ENCODE measurements at places on chromosomes 6 and 20.

DNA sequence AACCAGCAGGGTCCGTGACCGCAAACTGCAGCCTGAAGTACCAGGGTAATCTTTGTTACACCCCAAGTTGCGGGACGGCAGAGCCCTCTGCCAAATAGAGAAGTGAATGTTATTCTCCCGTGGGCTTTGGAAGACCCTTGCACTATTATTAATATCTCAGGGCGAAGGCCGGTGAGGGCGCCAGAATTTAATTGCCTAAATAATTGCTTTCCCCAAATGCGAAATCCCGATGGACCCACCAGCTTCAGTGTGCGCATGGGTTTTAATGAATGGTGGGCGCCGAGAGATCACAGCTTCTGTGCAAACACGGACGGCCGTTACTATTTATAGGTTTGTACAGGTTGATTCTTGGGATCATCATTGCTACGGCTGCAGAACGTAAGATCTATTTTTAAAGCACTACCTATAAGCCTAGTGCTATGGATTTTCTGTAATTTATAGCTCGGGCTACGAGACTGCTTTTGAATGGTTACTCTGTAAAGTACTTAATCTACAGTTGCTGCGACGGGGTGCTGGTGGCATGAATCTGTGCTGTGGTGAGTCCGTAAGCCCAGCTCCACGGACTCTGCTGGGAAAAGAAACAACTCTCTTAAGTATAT lies 15.2 kb upstream of the PHACTR3 start:
- no peak for DNase-seq

DNA sequence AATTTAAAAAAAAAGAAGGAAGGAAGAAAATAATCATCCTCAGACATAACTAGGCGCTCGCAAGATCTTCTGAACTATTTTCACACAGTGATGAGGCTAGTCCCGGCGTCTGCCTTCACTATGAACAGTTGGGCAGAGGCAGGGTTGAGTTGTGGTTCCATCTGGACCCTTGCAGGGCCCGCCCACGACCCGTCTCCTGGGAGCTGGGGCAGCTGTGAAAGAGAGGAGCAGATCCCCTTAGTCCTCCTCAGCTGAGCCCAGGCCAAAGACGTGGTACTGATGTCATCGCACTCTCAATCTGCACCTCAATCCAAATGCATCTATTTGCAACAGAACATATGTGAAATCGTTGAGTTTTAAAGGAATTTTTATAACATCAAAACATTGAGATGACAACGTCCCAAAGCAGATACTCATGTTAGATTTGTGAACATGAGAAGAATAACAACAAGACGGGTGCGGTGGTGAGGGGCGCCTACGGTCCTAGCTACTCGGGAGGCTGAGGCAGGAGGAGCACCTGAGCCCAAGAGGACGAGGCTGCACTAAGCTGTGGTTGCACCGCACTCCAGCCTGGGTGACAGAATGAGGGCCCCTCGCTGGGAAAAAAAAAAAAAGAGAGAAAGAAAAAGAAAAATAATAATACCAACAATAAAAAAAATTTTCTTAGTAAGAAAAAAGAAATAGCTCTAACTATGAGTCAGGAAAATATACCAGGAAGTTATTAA lies 15.3 kb downstream of the TCFL5 start:
- DNase-seq, result no peak

GRCh38 chr6:125944434-125944816 lies 12.1 kb upstream of the HINT3 start:
- no peak for DNase-seq

- no peak for DNase-seq
These were observed 5.3 kb upstream of the GUCA1B start for GRCh38 chr6:42200035-42200434.

Measured in CD4-positive, CD25-positive, alpha-beta regulatory T cell (primary cell).